ENCODE measurements at places on chromosomes 5 and 9.

DNA sequence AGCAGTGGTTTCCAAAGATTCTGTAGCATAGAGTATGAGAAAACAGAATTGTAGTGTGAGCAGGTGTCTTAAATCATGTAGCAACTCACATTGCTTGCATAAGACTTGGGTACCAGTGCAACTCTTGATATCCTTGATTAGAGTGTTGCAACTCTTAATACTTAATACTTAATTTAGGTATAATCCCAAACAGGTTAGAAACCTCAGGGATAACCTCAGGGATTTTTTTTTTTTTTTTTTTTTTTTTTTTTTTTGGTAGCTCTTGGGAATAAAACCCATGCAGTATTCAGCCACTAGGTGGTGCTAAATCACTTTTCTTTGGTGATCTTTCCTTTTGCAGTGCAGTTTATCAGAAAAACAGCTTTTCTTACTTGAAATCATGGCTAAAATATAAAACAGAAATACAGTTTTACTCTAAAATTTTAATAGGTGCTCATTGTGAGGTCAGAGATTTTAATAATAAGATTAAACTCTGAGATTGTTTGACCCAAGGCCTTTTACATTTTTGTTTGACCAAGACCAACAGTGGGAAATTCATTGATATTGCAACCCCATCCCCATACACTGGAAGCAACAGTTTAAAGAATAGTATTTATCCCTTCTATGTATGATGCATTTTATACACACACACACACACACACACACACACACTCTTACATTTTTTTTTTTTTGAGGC lies 55.3 kb downstream of the ERAP1 start:
- peak; percentile 58 for DNase-seq

- DNase-seq = no peak
Observed at GRCh38 chr9:135580664-135581380, 19.3 kb downstream of the PAEP start.

DNA sequence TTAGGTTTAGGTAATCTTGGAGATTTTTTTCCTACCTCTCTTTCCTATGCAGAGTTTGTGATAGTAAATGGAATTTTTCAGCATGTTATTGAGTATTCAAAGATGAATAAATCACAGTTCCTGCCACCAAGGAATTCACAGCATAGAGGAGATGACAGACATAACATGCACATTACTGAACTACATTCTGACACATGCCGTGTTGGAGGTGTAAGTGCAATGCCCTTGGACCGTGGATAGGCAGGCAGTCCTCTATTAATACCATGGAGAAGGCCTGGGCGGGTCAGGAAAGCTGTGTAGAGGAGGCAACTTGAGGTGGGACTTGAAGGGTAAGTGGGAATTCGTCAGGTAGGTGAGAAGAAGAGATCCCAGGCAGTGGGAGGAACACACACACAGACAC lies 43.9 kb downstream of the MCCC2 start:
- DNase-seq = no peak

DNA sequence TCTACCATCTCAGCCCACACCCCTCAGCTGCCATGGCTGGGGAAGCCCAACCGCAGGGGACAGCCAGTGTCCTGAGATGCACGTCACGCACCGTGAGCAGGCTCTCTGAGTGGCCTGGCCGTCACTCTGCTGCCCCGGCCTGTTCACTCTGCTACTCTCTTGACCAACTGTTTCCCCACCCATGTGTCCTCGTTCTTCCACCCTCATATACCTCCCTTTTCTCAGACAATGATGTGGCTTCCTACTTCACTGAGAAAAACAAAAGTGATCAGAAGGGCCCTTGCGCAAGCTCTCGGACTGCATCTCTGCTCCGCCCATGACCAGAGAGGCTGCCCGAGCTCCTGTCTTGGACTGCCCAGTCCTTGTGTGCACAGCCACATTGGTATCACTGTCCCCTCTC lies 47.6 kb downstream of the OTULIN start:
- DNase-seq = no peak

DNA sequence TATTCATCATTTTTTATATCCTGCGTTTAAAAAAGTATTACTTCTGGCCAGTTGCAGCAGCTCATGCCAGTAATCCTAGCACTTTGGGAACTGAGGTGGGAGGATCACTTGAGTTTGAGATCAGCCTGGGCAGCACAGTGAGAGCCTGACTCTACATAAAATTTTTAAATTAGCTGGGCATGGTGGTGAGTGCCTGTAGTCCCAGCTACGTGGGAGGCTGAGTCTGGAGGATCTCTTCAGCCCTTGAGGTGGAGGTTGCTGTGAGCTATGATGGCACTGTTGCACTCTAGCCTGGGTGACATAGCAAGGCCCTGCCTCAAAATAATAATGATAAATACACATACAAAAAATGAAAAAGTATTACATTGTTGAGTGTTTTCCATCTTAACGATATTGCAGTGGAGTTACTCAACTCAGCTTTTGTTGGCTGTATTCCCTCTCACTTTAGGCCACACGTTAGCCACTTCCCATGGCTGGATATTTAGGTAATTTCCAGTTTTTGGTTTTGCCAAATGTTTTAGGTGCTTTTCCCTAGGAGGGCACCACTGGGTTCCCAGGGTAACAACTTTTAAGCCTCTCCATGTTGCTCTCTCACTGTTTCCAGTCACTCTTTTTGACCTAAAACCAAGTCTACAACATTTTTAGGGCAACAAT lies 20.6 kb downstream of the SHB start:
- no peak for DNase-seq

DNA sequence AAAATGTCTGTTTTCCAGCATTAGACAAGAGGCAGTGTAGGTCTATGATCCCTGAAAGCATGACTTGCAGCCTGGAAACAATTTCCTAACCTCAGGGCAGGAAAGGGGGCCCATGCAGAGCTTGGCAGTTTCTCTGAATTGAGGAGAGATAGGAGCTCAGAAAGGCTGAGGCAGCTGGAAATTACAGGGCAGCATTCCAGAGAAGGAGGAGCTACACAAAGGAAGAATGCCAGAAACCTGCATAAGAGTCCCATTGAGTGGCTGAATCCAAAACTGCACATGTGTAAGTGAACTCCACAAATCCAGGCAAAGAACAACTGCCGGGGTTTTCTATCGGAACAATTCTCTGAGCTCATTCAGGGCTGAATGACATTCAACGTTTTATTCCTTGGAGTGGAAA lies 346.8 kb downstream of the PIK3R1 start:
- no peak for DNase-seq

DNA sequence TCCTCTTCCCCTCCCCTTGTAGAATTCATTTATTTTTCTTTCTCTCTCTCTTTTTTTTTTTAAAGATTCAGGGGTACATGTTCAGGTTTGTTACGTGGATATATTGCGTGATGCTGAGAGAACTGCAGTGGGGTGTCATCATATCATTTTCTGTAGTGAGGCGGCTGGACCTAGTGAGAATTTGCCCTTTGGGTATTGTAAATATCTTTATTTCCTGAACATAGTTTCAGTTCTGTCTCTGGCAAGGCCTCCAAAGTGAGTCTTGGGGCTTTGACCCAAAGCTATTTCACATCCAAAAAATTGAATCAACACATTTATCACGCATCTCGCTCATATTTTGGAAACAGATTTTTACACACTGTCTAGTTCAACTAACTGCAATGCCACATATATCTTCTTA lies 25.4 kb upstream of the MYOT start:
- DNase-seq = no peak

DNA sequence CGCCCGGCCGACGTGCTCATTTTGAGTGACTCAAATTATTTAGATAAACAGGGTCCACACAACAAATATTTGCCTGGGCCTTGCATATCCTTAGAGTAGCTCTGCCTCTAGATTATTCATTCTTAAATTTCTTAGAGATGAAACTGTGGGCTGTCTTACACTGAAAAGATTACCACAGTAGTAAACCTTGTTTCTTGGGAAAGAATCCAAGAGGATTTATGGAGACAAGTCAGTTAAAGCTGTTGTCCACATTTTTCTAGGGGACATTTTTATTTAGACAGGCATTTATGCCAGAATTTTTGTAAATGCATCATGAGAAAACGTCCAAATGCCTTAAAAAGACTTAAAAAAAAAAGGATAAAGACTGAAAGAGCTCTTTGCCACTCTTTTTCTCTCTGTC lies 32.6 kb upstream of the RANBP3L start:
- no peak for DNase-seq

- DNase-seq = no peak
Observed at GRCh38 chr5:16812911-16813310, 123.2 kb downstream of the MYO10 start.
